GF-D8 (cell line): ENCODE measurements at places on chromosomes 2 and 18.

DNA sequence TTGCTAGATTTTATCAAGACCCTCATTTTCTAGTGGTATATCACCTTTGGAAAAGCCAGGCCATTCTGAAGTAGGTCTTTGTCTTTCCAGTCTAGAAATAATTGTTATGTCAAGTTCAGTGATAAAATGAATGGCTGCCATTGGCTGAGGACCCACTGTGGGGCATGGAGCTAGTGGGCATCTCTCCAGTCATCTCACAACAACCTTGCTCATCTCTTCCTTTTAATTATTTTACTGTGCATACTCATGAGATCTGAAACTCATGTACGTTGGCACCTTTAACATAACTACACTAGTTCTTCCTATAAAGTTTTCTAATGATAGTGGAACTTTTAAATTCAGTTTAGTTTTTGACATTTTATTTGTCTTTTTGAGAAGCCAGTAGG, 240.9 kb downstream of the SLC8A1 start:
- DNase-seq = no peak

DNA sequence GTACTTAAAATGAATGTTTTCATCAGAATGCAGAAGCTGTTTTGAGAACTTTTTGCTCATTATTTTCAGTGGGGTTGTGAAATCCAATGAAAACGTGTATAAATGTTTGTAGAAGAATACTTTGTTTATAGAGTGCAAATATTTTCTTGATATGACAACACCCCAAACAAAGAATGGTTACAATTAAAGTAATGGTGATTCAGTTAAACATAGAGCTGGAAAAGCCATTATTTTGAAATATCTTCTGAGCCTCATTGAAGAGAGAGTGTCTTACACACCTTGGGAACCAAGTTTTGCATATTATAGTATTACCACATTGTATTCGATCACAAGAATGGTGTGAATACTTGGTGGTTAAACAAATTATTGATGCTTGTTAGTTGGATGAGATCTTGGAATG, 48.7 kb downstream of the SPTBN1 start:
- DNase-seq = no peak

DNA sequence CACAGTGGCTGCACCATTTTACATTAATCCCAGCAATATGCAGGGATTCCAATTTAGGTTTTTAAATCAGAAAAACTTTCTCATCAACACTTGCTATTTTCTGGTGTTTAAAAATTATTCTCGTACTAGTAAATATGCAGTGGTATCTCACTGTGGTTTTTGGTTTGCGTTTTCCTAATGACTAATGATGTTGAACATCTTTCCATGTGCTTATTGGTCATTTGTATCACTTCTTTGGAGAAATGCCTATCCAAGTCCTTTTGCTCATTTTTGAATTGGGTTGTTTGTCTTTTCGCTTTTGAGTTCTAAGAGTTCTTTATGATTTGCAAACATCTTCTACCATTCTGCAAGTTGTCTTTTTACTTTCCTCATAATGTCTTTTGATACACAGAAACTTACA, 62.1 kb upstream of the TCF7L1 start:
- DNase-seq = no peak

DNA sequence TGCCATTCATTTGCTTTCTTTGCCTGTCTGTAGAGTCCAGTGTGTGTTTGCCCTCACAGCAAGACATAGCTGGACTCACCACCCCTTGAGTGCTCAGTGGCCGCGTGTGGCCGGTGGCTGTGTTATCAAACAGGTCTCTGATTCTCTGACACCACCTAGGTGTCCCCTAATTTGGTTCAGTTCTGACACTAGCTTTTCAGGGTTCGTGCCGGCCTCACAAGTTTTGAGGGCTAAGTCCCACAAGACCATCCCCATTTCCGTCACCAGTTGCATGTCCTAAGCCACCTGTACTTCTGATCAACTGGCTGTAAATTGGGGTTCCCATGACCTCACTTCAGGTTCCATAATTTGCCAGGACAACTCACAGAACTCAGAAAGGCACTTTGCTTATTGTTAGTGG, 23.5 kb downstream of the NCK2 start:
- DNase-seq = no peak

- no peak for DNase-seq
Observed at GRCh38 chr2:46098621-46099062, 198.6 kb upstream of the EPAS1 start.

DNA sequence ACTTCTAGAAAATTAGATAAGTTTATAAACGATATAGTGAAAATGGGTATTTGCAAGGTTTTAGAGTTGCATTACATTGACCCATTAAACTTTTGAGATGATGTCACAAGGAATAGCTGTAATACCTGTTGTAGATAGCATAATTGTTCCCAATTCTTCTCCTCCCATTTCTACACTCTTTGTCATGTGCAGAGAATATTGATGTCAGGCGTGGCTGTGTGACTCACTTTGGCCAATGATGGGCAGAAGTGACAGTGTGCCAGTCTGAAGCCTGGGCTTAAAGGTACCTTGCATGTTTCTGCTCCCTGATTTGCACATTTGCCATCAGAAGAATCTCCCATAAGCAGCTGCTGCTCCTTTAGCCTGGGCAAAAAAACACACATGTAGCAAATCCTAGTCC, 26.9 kb upstream of the CCBE1 start:
- no peak for DNase-seq

GRCh38 chr2:38116762-38117161, 40.8 kb upstream of the CYP1B1 start:
- no peak for DNase-seq

GRCh38 chr2:215644233-215644897, 208.5 kb upstream of the FN1 start:
- DNase-seq = no peak

DNA sequence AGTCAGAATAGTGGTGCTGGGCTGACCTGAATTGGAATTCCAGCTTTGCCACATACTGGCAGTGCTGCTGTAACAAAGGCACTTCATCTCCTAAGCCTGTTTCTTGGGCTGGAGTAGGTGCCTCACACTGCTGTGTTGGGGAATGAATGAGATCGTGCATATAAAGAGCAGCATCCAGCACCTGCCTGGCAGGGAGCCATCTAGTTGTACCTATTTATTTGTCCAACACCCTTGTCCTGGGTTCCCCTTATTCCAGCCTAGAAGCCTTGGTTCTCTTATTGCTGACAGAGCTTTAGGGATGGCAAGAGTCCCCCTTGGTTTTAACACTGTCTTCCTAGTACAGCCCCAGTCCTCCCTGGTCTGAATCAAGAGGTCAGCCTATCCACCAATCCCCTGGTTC, 275.3 kb upstream of the RAB12 start:
- no peak for DNase-seq
